ENCODE measurements at places on chromosomes 6 and 20.

- DNase-seq = no peak
These were observed 573.8 kb upstream of the NOX3 start for GRCh38 chr6:156029286-156029985.

DNA sequence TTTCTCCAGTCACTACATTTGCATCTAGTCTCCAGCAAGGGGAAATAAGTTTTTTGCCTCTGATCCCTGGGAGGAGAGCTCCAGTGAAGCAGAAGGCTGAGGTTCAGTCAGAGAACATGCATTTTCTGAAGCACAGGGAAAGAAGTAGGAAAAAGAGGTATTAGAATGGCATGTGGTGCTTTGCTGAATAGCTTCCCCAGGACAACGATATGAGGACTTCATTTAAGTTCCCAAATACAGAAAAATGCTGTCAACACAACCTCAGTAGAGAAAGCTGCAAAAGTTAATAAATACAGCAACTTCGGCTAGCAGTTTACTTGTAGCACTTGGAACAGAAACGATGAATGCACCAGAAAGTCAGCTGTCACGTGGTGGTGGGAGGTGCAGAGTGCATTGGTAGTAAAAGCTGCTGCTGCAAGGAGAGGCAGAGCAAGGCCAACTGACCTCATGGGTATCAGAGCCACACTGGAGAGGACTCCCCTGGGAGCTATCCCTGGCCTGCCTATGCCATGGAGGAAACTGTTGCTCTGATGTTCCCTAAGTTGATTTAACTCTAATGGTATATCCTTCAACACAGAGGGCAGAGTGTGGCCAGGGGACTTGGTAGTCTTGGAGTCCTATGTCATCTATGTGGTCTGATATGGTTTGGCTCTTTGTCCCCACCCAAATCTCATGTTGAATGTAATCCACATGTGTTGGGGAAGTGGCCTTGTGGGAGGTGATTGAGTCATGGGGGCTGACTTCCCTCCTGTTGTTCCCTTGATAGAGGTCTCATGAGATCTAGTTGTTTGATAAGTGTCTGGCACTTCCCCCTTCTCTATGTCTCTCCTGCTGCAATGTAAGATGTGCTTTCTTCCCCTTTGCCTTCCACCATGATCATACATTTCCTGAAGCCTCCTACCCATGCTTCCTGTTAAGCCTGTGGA, 85.9 kb downstream of the ADTRP start:
- no peak for DNase-seq

DNA sequence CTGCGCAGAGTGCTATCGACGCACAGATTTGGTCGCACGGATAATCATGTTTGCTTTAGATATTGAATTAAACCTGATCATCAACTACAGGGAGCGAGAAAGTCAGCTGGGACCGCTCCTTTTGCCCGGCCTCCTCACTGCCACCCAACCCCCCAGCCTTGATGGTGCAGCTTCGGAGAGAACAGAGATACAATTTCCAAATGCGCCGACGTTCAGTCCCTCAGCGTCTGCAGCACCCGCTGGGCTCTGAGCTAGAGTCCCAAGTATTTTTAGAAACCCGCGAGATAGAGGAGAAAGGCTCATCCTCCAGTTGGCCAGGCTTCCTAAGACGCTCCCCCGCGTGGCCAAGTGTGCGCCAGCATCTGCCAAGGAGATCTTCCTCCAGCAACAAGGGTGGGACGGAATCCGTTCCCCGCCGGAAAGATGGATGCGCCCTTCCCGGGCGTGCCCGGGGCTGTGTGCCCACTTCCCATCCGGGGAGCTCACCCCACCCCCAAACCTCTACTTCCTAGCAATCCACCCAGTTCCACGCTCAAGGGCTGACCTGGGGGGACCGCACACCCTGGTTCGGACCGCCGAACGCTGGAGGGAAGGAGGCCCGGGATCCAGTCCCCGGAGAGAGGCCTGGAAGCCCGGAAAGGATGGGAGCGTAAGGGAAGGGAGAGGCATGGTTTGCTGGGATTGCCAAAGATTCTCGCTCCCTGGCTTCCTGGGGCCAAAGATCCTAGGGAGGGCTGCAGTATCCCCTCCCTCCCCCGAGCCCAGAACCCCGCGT, 4.1 kb downstream of the NKX2-2 start:
- no peak for DNase-seq

- DNase-seq = no peak
These were observed 42.8 kb upstream of the MRPS10 start for GRCh38 chr6:42260396-42260888.

DNA sequence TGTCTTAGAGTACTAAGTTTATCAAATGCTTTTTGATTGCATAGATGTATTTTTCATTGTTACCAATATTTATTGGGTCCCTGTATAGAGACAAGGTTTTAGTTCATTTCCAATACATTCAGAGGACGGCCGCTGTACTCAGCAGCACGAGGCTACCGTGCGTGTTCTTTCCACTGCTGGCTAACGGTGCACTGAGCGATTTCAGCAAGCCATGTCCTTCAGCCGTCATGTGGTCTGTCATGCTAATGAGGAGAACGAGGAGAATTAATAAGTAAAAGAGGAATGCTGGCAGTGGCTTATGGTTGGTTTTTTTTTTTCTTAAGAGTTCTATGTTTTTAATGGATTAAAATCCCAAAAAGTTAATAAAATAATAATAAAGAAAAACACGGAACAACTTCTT, 253.6 kb downstream of the ARID1B start:
- DNase-seq = no peak

GRCh38 chr20:61514396-61514795, 262.3 kb downstream of the CDH4 start:
- no peak for DNase-seq

DNA sequence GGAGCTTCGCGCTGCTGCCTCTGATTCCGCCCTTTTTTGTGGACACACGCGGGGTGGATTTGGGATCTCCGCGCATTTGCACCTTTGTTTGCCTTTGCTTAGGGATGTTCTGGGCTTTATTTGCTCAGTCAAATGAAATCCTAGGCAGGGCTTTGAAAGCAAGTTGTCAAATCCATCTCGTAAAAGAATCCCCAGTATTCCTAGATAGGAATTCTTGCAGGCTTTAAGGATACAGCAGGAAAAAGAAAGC, 453 bp downstream of the CEP57L1 start:
- DNase-seq = no peak

GRCh38 chr6:72952808-72953630, 272.3 kb downstream of the KHDC1L start:
- DNase-seq = no peak

- DNase-seq = no peak
These were observed 1.2 kb upstream of the PLTP start for GRCh38 chr20:45913116-45913515.

GRCh38 chr6:121492536-121492935, 57.1 kb downstream of the GJA1 start:
- no peak for DNase-seq

- DNase-seq = no peak
These were observed 6.1 kb downstream of the MDFI start for GRCh38 chr6:41644297-41644879.

DNA sequence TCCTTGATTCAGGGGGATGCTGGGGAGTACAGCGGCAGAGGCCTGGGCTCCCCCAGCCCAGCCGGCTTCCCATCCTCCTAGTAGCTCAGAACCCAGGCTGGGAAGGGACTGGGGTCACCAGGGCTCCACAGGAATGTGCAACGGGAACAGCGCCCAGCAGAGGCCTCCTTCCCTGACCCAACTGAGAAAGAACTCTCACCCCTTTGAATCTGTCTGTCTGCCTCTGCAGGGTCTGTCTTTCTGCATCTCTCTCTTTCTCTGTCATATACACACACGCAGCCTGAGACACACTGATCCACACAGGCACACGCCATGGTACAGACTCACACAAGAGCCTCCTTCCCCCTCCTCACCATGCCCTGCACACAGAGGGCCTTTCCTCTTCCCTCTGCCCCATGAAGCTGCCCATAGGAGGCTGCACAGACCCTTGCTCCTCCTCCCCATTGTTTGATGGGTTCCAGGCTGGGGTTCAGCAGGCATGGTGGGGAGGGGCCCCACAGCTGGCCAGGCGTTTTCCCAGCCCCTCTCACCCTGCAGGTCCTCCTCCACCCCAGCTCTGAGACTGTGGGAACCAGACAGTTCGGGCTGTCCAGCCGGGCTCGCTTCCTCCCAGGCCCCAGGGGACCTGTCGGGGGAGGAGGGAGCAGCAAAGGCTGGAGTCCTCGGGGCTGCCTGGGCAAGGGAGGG, 2.8 kb downstream of the FOXS1 start:
- DNase-seq = no peak

DNA sequence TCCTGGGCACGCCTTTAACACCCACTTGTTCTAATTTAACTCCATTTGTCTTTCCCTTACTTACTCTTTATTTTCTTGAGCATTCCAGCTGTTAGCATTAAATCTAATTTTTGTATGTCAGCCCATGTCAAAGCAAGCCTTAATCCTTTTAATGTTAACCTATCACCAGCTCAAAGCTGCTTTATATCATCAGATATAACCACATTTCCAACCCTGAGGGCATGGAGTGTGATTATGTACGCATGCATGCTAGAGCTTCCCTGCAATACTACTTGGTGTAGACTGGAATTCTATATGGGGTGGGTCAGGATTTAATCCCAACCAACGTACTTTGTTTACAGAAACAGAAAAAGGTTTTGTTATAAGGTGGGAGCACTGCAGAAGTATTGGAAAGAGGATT, 139.4 kb upstream of the HMGN3 start:
- no peak for DNase-seq

- DNase-seq = no peak
These were observed 33.7 kb downstream of the PYGB start for GRCh38 chr20:25281541-25281991.

DNA sequence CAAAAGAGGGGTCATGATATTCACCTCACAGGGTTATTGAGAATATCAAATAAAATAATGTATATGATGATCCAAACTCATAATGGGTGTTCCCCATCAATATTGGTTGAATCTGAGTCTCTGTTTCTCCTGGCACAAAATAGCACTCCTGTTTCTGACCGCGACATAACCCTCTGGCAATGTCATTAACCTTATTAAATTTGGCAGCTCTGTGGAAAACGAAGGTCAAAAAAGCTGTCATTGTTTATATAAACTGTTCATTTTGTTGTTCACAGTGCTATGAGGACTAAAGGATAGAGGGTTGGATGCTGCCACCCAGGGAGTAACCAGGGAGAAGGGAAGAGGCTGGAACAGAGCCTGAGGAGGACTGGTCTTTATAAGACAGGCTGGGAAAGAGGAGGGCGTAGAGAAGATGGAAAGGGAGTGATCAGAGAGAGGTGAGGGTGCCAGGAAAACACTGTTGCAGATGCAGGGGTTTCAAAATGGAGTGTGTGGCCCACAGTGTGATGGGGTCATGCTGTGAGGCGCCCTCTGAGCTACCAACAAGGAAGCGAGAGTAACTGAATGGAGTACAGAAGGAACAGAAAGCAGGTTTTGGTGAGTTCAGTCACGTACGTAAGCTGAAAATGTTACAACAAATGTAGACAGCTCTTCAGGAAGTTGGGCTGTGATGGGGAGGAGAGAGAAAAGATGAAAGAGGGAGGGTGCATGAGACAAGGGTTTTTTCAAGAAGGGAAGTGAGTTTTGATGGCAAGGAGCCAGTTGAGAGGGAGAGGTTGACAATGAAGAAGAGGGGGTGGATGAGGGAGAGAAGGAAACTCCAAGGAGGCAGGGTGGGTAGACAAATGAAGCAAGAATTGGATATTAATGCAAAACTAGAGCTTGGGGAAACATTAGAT, 251.6 kb upstream of the TAB2 start:
- DNase-seq = no peak

DNA sequence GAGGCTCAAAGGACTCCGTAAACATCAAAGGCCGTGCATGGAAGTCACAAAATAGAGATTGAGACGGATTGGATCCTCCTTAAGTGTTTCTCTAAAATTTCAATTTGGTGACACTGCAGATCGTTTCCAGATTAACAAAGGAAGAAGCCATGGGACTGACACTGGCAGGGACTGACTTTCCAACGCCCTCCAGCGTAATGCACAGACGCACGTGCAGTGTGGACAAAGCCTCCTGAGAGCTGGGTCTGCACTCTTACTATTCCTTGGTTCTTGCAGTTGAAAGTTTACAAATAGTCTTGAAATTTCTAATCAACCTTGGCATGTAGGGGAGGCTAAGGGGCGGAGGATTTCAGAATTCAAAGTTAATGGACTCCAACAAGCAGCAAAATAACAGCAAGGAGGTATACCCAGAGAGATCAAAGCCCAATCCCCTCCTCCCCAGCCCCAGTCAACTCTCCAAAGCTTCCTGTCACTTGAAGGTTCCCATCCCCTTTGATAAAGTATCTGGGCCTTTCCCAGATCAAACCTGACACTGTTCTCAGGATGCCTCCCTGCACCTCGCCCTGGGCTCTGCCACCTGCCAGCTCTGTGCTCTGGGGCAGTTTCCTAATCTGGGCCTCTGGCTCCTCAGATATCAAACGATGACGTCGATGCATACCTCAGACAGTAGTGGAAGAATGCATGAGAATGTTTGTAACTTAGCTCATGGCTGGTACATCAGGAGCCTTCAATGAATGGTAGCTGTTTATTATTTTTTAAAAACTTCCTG, 106.5 kb upstream of the TRAF3IP2 start:
- no peak for DNase-seq

GRCh38 chr6:151286214-151286613, 46.4 kb downstream of the AKAP12 start:
- DNase-seq = no peak

GRCh38 chr6:155408981-155409380, 46.7 kb downstream of the NOX3 start:
- DNase-seq = no peak

- DNase-seq = no peak
These were observed 337.0 kb downstream of the THBS2 start for GRCh38 chr6:168916576-168917211.

DNA sequence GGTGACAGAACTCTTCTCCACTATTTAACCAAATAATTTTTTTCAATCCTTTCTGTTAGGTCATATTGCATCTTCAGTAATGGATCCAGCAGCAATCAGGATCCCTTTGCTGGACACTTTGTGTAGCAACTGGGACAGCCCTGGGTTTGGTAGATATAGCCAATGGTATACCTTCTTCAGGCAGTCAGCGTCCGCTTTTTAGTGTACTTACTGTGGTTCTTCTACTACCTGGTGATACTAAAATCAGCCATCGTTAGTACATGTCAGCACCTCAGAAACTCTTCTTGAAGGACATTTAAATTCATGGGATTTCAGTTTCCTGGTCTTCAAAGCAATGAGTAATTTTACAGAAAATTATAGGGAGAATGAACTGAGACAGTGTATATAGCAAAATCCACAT, 93.5 kb downstream of the ADGRG6 start:
- no peak for DNase-seq

- DNase-seq = no peak
These were observed 213.2 kb downstream of the ERMARD start for GRCh38 chr6:169964486-169965180.

GRCh38 chr6:138535728-138536455, 36.6 kb upstream of the NHSL1 start:
- DNase-seq = no peak

- DNase-seq = no peak
These were observed 320.2 kb downstream of the BTBD9 start for GRCh38 chr6:38319256-38320212.

GRCh38 chr20:2794202-2794748, 6.2 kb downstream of the CPXM1 start:
- DNase-seq = no peak

DNA sequence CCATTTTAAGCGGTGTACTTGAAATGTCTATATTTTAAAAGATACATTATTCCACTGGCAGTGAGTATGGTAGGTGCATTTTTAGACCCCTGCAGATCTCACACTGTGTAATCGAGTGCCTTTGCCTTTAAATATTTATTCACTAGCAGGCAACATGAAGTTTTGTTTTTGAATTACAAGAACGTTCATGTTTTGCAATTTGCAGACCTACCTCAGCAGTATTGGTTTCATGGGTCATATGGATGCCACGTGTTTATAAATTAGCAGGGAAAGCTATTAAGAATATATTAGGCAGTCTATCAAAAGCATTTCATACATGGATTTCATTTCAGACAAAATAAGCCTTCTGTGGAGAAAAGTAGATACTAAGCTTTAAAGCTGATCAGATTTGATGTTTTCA, 7.2 kb downstream of the MAP3K4 start:
- no peak for DNase-seq

Measured in stimulated activated CD4-positive, alpha-beta T cell treated with anti-CD3 and anti-CD28 coated beads, Interleukin-1b, Interleukin-23, amount 100 ng/mL, for 1 hour (primary cell).